Activated CD4-positive, alpha-beta T cell treated with anti-CD3 and anti-CD28 coated beads, Interleukin-2, amount 10 ng/mL, durations not matched to agents 24 days and 14 days (primary cell): ENCODE measurements at places on chromosomes 5 and 9. TPM values are rescaled to one million over a fixed set of nuclear protein-coding genes. Genes with fewer than 3 reads are reported as not detected.

GRCh38 chr9:4680173-4680525, 780 bp downstream of the CDC37L1 start:
- no peak for DNase-seq

GRCh38 chr5:132489871-132490483, 596 bp downstream of the IRF1 start:
- DNase-seq, result no peak

Gene NR2F1
- total RNA-seq, result not detected in 2 replicates

GRCh38 chr5:145856285-145856818, 16.5 kb downstream of the GRXCR2 start:
- no peak for DNase-seq

Gene PCDHGA10
- 0.07 and 0.21 TPM in 2 replicates for total RNA-seq

GRCh38 chr9:91571036-91571435, 147.4 kb upstream of the NFIL3 start:
- no peak for DNase-seq

Gene FCN2
- total RNA-seq, result not detected in 2 replicates

Gene CXCL14
- not detected in 2 replicates for total RNA-seq

DNA sequence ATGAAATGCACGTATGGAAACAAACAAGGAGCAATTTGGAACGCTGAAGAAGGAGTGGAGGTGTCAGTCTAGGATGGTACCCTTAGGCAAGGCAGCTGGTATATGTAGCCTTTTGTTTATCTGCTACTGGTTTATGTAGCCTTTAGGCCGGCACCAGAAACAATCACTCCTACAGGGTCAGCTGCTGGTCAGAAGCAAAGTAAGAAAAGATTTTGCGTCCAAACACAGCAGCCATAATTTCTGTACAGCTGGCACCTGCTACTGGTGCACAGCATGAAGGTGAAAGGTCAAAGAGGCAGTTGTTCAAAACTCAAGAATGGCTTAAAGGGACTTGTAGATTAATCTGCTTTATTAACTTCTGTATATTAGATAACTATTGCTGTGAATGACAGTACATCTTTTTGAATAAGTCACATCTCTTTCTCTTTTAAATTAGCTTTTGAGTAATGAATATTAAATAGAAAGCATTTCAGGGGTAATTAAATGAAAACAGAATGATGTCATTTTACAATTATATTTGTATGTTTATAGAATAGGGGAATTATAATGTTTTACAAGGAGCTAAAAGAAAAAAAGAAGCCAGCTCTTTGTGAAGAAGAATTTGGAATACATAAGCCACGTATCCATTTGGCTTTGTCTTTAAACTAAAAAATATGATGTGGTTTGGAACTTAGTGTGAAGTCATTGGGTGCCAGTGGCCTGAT, 33.1 kb upstream of the TLX3 start:
- no peak for DNase-seq

DNA sequence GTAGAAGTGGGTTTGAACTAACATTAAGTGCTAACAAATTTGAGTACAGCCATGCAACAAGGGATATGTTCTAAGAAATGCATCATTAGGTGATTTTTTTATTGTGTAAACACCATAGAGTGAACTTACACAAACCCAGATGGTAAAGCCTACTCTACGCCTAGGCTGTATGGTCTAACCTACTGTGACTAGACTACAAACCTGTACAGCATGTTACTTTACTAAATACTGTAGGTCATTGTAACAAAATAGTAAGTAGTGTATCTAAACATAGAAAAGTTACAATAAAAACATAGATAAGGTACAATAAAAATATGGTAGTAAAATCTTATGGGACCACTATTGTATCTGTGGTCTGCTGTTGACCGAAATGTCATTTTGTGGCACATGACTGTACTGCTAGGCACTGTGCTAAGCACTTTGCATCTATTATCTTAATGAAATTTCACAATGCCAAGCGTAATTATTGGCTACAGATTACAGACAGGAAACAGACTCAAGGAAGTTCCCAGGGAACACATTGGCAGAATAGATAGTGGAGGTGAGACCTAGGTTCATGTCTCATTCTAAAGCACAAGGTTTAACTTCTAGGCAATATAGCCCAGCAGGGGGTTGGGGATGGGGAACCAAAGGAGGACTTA, 62.7 kb downstream of the ATP10B start:
- DNase-seq, result no peak

Gene RETREG1
- 21.1 and 21.5 TPM in 2 replicates for total RNA-seq

GRCh38 chr9:109110329-109111021, 9.3 kb downstream of the TMEM245 start:
- no peak for DNase-seq

- DNase-seq, result no peak
These were observed 192.9 kb downstream of the WDR70 start for GRCh38 chr5:37571985-37572384.

- DNase-seq, result no peak
These were observed 6.6 kb downstream of the CPLX2 start for GRCh38 chr5:175878021-175878420.

GRCh38 chr5:72691751-72692150, 124.7 kb upstream of the TNPO1 start:
- no peak for DNase-seq

DNA sequence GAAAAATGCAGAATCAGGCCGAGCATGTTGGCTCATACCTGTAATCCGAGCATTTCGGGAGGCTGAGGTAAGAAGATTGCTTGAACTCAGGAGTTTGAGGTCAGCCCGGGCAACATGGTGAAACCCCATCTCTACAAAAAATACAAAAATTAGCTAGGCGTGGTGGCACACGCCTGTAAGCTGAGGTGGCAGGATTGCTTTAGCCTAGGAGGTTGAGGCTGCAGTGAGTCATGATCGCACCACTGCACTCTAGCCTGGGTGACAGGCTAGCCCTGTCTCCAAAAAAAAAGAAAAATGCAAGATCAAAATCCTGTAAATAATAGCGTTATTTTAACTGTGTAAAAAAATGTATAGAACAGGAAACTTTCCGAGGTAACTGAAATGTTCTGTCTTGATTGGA, 39.4 kb downstream of the RNF44 start:
- no peak for DNase-seq

DNA sequence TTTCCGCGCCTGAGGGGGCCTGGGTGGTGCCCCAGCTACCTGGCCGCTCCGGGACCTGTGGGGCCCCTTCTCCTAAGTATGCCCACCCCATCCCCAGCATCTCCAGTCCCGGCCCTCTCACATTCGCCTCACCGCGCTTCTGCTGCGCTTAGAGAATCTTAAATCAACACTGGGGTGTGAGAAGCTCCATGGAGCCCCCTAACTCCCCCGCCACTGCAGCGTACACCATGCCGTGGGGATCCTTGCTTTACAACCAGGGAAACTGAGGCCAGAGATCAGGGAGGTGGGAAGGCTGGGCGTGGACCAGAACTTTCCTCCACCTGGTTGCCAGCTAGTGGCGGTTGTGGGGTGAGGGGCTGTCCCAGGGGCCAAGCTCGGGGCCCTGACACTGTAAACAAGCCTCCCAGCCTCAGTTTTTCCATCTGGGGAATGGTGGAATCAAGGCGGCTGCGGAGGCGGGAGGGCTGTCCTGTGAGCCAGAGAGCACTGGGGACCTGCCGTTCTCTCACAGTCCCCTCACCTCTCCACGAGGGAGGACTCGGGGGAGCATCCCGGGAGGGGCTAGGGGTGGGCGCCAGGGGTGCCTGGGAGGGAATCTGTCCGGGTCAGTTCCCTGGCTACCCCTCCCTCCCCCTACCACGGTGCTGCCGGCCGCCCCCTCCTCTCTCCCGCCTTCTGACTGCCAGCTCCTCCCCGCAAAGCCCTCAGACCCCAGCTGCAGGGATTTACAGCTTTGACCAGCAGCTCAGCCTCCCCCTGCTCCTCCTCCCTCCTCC, 161.2 kb downstream of the C9orf50 start:
- peak; percentile 78 for DNase-seq

DNA sequence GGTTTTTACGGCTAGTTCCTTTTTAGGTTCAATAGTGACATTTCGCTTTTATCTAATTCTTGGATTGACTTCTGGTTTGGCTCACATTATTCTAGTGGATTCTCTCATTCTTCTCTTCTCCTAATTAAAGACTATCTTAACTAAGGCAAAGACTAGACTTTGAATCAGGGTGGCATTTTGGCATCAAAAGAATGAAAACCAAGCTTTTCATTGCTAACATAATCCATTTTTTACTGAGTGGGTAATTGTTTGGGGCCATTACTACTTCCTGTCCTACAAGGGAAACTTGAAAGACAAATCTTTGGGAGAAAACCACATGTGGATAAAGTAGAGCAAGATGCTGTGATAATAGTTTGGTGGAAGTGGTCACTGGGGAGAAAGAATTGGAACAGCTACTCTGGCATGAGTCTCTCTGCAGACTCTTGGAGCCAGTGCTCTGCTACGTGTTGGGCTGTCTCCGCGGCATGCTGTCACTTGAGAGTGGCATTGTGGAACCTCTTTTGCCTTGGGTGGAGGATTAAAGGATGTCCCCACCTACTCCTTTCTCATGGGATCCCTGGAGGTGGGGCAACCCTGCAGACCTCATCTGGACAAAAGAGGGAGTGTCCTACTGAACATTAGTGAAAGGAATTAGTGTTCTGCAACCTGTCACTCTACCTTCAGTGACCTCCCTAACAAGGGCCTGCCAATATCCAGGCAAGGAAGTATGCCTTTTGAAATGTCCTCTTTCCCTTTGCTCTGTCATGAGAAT, 280.4 kb downstream of the PSAT1 start:
- DNase-seq, result no peak

GRCh38 chr5:169099801-169100734, 200.9 kb downstream of the SLIT3 start:
- DNase-seq, result no peak

- DNase-seq, result no peak
These were observed 28.4 kb downstream of the RASEF start for GRCh38 chr9:83034587-83034986.

DNA sequence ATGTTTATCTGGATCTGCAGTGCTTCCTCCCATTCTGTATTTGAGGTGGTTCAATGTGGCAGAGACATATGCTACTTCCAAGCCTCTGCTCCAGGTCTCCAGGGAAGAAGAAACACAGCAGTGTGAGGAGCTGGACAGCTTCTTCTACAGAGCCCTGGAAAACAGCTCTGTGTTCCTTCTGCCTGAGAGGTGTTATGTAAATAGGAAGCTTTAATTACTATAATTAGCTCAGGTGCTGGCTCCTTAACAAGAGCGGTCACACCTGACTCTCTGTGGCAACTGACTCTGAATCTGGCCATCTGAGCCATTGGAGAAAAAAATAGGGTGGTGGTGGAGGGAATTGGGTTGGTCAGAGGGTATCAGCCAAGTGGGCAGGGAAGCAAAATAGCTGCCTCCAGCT, 332.4 kb upstream of the BRINP1 start:
- DNase-seq, result no peak

- peak; percentile 79 for DNase-seq
These were observed 616 bp upstream of the ENC1 start for GRCh38 chr5:74640954-74641734.

GRCh38 chr9:132547976-132548730, 34.3 kb upstream of the BARHL1 start:
- no peak for DNase-seq

DNA sequence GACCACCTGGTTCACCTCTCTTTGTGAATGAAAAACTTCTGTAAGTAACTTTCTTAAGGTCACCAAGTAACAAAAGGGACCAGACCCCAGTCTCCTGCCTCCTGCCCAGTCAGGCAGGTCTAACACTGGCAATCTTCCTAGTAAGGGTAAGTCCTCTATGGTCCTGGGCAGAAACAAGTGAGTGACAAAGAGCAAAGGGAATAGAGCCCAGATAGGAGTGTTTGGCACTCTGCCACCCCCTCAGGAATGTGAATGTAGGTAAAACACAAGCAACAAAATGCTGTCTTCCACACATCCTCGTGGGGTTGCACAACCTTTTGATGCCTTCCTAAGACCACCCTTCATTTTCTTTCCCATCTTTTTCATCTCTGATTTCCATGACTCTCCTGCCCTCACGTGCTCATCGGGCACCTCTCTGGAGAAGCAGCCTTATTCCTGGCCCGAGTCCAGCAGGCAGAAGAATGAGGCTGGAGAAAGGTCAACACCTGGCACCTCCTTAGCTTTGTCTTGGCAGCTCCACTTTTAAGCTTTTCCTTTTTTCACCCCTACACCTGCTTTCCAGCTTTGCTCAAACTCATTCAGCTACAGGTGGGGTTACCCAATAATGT, 90.2 kb upstream of the LHFPL2 start:
- no peak for DNase-seq

GRCh38 chr5:137560420-137560819, 61.3 kb upstream of the SPOCK1 start:
- no peak for DNase-seq

DNA sequence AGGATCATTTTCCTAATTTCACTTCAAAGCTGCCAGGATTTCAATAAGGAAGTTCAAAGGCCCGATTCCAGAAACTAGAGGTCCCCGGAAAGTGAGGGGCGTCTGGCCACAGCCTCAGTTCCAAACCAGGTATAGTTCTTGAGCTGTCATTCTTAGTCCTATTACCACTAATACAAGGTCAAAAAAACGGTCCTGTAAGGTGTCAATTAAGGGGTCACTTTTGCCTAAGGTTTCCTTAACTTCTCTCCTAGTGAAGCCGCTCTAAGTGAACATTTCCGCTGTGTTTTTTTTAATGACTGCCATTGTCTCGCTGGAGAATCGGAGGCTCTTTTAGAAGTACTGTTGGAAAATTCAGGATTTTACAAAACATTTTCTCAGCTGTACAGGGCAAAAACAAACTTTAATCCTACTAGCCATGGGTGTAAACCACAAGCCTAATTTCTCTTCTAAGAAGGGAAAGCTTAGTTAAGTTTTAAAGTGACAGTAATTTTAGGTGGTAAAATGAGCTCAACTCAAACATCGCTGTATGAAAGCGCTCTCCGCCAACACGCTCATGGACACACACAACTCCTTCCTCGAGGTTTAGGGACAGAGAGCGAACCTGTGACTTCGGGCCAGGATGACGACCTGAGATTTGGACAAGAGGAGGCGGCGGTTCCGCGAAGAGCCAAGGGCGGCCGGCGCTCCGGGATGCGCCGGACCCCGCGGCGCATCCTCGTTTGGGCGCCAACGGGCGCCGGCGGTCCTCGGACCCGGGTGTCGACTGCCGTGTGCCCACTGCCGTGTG, 76.7 kb upstream of the IFNE start:
- DNase-seq, result peak; percentile 68
